Dermis lymphatic vessel endothelial cell (primary cell): ENCODE measurements at places on chromosomes 11 and 22. TPM values are rescaled to one million over a fixed set of nuclear protein-coding genes. Genes with fewer than 3 reads are reported as not detected.

SELENOM gene
- total RNA-seq, result 15.4 and 19.6 TPM in 2 replicates

FOSL1 gene
- 0.76 and 1.5 TPM in 2 replicates for total RNA-seq

LGR4 gene
- total RNA-seq, result 1.3 and 2.2 TPM in 2 replicates

OAF gene
- total RNA-seq, result 13.9 and 18.6 TPM in 2 replicates

CACNA1I gene
- under 0.01 TPM in 1 of 2 replicates, not detected in the other for total RNA-seq

PDE2A gene
- total RNA-seq, result 262 and 369 TPM in 2 replicates

RIMBP3B gene
- under 0.01 TPM in 1 of 2 replicates, not detected in the other for total RNA-seq

ALKBH8 gene
- total RNA-seq, result 6.4 and 7.8 TPM in 2 replicates

ZNF70 gene
- total RNA-seq, result 1.3 and 2.1 TPM in 2 replicates

OR5P2 gene
- total RNA-seq, result not detected in 2 replicates

XRCC6 gene
- 291 and 343 TPM in 2 replicates for total RNA-seq

TMEM80 gene
- 7.9 and 11.1 TPM in 2 replicates for total RNA-seq

DDX25 gene
- total RNA-seq, result 0.11 TPM in 1 of 2 replicates, not detected in the other

OR10G8 gene
- not detected in 2 replicates for total RNA-seq

OR6M1 gene
- 0.09 TPM in 1 of 2 replicates, not detected in the other for total RNA-seq
